ENCODE measurements at places on chromosomes 12 and 14.

DNA sequence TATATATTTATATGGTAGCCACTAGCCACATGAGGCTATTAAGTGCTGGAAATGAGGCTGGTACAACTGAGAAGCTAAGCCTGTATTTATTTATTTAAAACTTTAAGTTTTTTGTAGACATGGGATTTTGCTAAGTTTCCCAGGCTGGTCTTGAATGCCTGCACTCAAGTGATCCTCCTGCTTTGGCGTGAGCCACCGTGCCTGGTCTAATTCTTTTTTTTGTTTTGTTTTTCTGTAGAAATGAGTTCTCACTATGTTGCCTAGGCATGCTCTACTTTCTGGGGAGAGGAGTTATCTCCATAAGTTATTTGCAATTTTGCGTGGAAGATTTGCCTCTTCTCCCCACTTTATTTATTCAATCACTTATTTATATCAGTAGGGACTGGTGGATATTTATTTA is 4.8 kb upstream of the SNRNP35 start:
- no peak for DNase-seq

- DNase-seq: no peak
These were observed 53.6 kb downstream of the BRMS1L start for GRCh38 chr14:35879654-35880249.

DNA sequence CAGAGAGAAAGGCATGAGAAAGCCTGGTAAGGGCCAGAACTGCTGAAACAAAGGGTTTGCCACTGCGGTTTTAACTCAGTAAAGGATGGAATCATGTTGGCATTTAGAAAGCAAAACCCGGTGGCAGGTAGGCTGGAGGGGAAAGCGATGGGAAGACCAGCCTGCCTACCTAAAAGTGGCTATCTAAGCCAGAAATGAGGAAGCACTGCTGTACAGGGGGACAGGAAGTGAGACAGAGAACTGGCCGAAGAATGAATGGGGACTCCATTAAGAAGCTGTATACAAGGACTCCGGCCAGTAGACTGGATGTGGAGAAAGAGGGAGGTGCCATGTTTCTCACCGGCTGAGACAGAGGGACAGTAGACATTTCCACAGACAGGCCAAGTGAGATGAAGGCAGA is 48.2 kb downstream of the PPM1H start:
- no peak for DNase-seq

DNA sequence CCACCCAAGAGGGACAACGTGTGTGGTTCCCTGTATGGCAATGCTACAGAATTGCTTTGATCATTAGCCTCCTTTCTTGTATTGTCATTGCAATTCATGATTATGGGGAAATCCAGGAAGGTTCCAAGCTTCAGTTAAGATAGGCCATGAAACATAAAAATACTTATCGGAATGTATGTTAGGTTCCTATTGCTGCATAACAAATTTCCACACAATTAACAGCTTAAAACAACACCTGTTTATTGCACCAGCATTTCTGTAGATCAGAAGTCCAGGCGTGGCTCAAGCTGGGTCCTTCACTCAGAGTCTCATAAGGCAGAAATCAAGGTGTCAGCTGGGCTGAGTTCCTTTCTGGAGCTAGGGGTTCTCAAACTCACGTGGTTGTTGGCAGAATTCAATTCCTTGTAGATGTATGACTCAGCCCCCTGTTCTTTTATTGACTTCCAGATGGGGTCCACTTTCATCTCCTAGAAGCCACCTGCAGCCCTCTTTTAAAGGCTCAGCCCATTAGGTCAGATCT is 365.6 kb upstream of the TMPO start:
- no peak for DNase-seq

DNA sequence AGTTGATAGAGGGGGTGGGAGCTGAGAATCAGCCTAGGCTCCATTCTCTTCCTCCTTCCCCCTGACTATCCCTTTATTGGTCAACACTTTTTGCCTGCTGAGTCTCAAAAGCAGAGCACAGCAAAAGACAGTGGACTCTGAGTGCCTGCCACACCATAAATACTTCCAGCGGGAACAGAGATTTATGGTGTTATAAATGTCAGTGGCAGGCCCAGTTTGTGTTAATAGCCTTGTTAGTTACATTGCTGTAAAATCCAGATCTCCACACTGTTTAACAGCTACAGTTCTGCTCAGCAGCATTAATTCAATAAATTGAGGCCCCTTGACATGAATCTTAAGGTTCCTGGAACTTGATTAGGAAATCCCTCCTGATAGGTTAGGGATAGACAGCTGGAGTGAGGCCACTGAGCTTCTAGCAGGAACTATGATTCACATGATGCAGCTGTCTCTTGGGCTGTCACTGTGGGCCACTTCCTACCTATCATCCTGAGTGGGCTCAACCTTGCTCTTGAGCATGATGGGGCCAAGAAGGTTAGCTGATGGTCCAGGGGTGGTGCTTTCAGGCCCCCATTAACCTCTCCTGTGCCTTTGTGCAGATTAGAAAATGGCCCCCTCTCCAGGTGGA is 295.2 kb upstream of the SRRM4 start:
- DNase-seq: no peak

- DNase-seq: no peak
These were observed 9.0 kb upstream of the MLEC start for GRCh38 chr12:120677765-120678473.

- no peak for DNase-seq
These were observed 4.3 kb upstream of the IL26 start for GRCh38 chr12:68229956-68230355.

GRCh38 chr12:12327802-12328201 is 22.2 kb downstream of the MANSC1 start:
- DNase-seq: no peak

DNA sequence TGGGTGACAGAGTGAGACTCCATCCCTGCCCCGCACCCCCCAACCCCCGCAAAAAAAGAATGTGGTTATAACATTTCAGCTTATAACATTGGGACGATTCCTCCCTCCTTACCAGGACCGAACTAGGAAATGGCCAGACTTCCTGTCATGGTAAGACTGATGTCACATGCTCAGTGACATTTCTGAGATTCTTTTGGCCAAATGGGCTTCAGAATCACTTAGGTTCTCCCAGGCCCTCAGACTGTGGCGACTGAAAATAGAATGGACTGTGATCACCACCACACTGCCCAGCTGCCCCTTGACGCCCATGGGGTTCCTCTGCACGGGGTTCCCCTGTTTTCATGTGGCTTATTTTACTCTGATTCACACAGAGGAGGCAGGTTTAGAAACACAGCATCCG is 115.0 kb upstream of the EVL start:
- no peak for DNase-seq

- DNase-seq: no peak
These were observed 5.6 kb downstream of the NFYB start for GRCh38 chr12:104132351-104132956.

- DNase-seq: no peak
These were observed 466.1 kb downstream of the PRKD1 start for GRCh38 chr14:29461506-29461905.

DNA sequence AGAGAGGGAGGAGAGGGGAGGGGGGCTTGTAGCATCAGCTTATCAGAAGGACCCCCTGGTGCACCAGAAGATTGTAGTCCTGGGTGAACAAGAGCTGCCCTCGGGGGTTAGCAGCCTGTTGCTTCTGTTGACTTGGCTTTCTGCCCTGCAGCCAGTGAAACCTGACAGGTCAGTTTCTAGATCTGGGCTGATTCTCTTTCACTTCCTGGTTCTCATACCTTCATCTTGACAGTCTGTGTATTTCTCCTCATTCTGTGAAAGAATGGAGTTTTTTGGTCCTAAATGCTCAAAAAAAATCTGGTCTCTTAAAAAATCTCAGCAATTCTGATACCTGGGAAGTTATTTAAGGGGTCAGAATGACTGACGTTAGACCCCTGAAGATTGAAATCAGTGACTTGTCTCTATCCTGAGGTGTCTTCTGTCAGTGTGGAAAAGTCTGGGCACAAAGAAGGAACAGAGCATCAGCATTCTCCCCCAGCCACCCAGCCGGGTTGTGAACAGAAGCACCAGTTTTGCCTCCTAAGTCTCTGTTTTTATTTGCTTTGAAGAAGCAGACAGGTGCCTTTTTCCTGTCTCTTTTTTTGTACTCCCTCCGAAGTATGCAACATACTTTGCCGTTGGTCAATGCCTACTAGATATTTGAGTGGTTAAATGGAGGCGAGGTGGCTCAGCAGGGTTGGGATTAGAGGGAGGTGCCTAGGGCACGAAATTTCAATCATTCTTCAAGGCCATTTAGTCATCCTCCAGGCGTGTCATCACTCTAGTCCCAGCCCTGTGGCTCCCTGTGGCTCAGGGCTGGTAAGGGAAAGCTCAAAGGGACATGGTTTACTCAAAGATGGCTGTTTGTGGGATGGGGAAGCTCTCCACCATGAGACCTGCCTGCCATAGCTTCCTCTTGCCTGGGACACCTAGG is 24.0 kb downstream of the TTC9 start:
- DNase-seq: no peak

DNA sequence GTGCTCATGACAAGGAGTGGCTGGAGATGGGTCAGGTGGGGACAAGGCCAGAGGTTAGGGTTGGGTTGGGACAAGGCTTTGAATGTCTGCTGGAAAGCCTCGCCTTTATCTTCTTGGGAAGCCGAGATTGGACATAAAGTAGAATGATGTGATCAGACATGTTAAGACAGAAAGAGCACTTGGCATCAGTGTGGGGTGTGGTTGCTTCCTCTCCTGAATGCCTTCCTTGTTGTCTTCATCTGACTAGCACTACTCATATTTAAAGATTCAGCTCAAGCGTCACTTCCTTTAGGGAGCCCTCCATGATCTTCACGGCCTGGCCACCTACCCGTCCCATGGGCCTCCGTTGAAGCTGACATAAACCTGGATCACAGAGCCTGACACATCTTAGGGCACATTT is 14.8 kb upstream of the C12orf75 start:
- DNase-seq: no peak

GRCh38 chr14:75277008-75277814 is 1.4 kb upstream of the FOS start:
- peak; percentile 72 for DNase-seq

- DNase-seq: no peak
These were observed 1063.1 kb downstream of the BCL11B start for GRCh38 chr14:98208943-98209342.

DNA sequence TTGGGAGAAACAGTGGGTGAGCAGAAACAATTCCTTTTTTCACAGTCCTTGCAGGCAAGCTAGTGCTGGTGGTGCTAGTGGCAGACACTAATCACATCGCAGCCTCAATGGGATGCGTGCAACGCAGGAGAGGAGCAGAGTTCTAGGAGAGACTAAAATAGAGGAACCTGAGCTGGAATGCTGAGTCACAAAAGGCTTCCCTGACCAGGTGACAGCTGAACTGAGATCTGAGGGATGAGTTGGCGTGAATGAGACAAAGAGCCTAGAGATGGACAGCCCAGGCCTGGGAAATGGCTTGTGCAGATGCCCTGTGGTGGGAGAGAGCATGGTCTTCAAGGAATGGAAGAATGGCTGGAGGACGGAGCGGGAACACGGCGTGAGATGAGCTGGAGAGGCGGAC is 25.8 kb downstream of the ACADS start:
- no peak for DNase-seq

Measured in activated naive CD4-positive, alpha-beta T cell treated with anti-CD3 and anti-CD28 coated beads, Interleukin-2, amount 50 U/mL, for 72 hours (primary cell).